Activated CD4-positive, alpha-beta T cell treated with anti-CD3 and anti-CD28 coated beads for 1 hour (primary cell): ENCODE measurements at places on chromosomes 7 and 10.

DNA sequence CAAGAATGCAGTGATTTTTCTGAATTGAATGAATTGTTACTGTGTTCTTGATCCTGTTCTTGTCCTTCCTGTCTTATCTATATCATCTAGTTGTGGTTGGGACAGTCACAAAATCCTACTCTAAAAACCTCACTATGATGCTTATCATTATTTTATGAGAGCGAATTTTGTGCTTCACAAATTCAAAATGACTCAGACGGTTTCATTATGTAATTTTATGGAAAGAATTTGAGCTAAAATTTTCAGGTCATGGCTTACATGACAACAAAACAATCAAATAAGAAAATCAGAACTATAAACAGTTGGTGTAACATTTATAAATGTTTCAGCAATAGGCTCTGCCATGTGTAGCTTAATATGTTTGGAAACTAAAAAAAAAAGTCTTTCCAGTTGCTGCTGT lies 6.9 kb downstream of the PRKAR2B start:
- DNase-seq: no peak

DNA sequence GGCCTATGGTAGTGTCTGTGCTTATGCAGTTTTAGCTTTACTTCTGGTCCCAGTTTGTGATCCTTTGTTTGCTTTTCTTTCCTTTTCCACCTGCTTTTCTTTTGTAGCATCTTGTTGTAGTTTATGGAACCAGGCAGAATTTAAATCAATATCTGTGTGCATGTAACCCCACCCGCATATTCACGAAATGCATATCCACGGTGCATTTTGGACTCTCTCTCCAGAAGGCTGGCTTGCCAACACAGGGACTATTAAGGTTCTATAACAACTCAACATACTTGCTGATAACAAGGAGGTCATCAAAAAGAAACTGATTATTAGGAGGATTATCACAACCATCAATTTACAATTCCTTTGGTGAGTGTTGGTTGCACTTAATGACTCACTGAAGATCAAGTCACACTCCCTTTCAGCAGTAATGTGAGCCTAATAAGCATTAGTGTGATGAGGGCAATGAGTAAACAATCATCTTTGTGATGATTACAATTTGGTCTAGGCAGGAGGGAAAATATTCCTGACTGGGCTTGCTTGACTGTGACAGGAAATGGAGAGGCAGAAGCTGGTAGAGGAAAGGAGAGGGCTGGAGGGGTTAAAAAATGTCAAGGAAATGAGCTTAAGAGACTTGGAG lies 378.6 kb downstream of the REEP3 start:
- no peak for DNase-seq

- no peak for DNase-seq
These were observed 140.9 kb downstream of the CHN2 start for GRCh38 chr7:29335188-29336083.

GRCh38 chr7:96441436-96442084 lies 119.7 kb upstream of the SLC25A13 start:
- no peak for DNase-seq

GRCh38 chr7:12726908-12727307 lies 39.5 kb downstream of the ARL4A start:
- DNase-seq: no peak

- no peak for DNase-seq
These were observed 142.1 kb downstream of the PHTF2 start for GRCh38 chr7:77940647-77941046.

DNA sequence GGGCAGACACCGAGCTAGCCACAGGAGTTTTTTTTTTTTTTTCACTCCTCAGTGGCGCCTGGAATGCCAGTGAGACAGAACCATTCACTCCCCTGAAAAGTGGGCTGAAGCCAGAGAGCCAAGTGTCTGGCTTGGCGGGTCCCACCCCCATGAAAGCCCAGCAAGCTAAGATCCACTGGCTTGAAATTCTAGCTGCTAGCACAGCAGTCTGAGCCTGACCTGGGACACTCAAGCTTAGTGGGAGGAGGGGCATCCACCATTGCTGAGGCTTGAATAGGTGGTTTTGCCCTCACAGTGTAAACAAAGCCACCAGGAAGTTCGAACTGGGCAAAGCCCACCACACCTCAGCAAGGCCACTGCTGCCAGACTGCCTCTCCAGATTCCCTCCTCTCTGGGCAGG lies 144.5 kb downstream of the LRMDA start:
- DNase-seq: no peak

DNA sequence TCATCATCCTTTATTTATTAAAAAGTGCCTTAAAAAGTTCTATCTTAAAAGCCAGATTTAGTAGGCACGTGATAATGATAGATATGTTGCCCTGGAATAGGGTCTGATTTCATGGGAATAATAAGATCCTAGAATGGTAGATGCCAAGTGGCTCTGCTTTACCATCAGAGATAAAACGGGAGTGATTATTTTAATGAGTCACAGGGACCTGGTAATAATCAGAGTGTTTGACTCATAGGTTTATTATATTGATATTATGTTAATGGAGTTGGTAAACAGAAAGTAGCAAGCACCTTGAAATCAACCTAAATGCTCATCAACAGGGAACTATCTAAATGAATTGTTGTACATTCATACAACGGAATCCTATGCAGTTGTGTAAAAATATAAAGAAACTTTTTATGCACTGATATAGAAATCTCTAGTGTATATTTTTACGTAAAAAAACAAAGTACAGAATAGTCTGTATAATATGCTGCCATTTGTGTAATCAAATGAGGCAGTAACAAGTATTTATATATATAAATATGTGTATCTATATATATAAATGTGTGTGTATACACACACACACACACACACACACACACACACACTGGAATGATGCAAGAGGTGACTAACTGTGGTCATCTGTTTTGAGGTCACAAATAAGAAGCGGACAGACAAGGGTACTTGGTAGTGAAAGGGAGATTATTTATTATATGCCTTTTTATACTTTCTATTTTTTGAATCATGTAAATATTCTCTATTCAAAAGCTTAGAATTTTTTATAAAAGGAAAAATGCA lies 78.6 kb upstream of the DYNC1I1 start:
- no peak for DNase-seq

DNA sequence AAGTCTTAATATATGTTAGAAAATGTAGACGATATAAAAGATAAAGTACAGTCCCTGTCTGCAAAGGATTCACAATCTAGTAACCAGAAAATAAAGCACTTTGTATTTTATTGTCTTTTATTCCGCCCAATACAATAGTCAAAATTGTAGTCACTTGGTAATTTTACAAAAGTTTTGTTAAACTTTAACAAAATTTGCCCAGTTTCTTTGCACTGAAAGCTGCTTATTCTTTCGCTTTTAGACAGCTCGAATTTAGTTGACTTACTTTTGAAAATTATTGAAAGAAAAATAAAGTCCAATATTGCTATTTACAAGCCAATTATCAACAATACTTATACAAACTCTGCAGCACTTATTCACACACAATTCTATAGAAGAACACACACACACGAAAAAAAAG lies 534.9 kb upstream of the LRRTM3 start:
- DNase-seq: no peak

DNA sequence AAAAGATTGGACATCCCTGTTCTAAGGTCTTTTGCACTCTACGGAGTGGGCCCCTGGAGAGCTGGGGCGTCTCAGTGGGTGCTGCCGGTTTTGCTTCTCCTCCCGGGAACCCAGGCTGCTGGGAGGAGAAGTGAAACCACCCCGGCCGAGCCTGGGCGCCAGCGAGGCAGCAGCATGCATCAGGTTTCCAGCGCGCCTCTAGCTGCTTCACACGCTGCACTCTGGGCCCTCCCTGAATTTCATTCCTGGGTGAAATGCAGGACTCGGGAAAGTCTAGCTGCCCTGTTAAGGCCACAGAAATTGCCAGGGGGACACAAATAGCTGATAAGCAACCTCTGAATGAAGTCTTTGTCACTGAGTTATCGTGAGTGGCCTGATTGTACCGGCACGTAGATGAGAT lies 127.4 kb downstream of the TRRAP start:
- DNase-seq: no peak

DNA sequence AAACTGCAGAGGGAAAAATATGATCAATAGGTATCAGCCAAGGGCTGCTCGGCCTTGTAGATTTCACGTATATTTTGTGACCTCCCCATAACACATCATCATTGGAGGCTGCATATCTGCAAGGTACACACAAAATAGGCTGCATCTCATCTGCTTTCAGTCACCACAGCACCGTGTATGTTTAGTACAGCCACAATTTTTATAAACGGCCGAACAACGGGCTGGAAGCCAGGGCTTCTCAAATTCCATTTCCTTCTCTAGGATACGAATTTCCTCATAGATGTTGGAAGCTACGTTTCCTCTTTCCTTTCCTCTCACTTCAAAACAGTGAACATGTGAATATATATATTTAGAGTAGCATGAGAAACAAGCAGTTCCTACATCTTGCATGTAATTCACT lies 20.2 kb upstream of the FOXK1 start:
- DNase-seq: no peak

DNA sequence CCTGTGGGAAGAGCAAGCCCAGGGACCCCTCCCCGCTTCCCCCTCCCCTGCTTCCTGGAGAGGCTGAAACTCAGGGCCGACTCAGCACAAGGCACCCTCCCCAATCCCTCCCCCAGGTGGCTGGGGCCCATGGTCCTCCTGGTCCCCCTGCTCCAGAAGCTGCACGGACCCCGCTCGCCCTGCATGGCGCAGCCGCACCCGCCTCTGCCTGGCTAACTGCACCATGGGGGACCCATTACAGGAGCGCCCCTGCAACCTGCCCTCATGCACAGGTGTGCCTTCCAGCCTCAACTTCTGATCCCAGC lies 19.7 kb upstream of the ZNF862 start:
- no peak for DNase-seq

DNA sequence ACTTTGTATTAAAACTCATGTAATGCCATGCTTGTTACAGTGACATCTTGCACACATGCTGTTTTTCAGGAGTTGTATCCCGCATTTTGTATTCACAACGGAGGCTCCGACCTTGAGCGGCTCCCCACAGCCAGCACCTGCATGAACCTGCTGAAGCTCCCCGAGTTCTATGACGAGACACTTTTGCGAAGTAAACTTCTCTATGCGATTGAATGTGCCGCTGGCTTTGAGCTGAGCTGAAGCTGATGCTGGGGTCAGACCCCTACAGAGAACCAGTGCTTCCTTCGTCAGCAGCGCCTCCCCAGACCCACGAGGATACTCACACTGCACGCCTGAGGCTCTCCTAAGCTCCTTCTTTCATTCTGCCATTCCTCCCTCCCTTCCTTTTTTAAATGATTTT lies 69.3 kb upstream of the DNAJB6 start:
- no peak for DNase-seq

DNA sequence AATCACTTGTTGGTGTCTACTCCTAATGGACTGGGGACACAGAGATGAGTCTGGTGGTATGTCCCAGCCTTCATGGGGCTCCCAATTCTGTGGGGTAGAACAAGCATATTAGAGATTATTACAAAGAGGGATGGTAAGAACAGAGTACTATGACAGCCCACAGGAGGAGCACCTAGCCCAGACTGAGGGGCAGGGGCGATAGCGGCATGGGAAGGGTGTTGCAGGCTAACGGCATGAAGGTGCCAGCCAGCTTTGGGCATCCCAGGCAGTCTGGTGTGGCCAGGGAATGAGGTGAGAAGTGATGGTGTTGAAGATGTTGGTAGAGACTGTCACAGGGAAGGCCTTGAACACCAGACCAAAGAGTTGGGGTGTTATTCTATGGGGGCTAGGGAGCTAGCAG lies 280.0 kb downstream of the RPS24 start:
- no peak for DNase-seq

GRCh38 chr10:131855461-131856401 lies 45.1 kb upstream of the PPP2R2D start:
- DNase-seq: no peak

GRCh38 chr7:76392531-76393115 lies 16.9 kb downstream of the SSC4D start:
- DNase-seq: no peak

GRCh38 chr7:17932770-17933169 lies 7.5 kb downstream of the SNX13 start:
- DNase-seq: no peak

GRCh38 chr7:114109304-114109703 lies 190.5 kb upstream of the PPP1R3A start:
- DNase-seq: no peak

DNA sequence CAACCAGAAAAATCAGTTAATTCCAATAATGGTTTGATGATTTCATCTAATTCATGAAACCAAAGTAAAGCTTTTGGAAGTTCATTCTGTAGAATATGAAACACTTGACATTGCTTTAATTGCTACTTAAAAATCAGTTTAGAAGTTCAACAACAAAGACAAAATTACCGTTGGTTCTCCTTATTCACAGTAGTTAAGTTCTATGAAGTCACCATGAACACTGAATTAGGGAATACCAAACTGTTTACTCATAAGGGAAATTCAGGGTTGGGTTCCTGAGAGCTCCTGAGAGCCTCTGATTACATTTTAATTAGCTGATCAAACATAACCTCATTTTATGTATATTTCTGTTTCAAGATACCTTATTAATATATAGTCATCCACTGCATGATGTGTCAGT lies 46.2 kb downstream of the ZNF438 start:
- DNase-seq: no peak

GRCh38 chr10:114233482-114233881 lies 5.6 kb upstream of the VWA2 start:
- DNase-seq: no peak

GRCh38 chr10:79324032-79324695 lies 23.1 kb upstream of the PPIF start:
- no peak for DNase-seq

- no peak for DNase-seq
These were observed 254.9 kb downstream of the SKAP2 start for GRCh38 chr7:26609532-26609931.

DNA sequence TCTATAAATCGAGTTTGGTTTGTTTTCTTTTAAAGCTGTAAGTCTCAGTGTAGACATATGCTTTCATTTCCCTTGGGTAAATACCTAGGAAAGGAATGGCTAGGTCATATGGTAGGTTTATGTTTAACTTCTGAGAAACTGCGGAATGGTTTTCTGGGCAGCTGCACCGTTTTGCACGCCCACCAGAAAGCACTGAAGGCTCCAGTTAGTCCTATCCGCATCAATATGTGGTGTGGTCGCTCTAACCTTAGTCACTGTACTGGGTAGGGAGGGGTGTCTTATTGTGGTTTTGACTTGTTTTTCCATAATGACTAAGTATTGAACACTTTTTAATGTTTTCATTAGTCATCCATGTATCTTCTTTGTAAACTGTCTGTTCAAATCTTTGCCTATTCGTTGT lies 279.5 kb upstream of the AKR1E2 start:
- DNase-seq: no peak

GRCh38 chr10:65670087-65670486 lies 1255.7 kb upstream of the LRRTM3 start:
- no peak for DNase-seq

GRCh38 chr7:92669616-92670165 lies 79.5 kb upstream of the FAM133B start:
- DNase-seq: no peak

DNA sequence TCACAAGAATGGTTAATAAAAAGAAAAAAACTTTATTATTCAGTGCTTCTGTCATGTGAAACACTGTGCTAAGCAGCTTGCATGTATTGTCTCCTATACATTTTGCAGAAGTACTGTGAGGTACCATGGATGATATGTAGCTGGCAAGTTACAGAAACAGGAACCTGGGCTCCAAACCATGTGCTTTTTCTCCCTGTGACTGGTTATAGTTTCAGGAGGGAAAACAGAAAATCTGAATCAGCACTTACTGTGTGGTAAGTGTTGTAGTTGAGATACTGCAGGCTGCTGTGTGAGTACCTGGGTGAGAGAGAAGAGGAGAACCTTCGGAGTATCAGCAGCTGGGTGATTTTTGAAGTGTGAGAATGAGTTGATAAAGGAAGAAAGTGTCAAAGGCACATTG lies 285.0 kb downstream of the SUGCT start:
- DNase-seq: no peak

GRCh38 chr10:7233259-7233991 lies 177.4 kb downstream of the SFMBT2 start:
- DNase-seq: no peak
